ENCODE measurements at places on chromosomes 3 and 15.

DNA sequence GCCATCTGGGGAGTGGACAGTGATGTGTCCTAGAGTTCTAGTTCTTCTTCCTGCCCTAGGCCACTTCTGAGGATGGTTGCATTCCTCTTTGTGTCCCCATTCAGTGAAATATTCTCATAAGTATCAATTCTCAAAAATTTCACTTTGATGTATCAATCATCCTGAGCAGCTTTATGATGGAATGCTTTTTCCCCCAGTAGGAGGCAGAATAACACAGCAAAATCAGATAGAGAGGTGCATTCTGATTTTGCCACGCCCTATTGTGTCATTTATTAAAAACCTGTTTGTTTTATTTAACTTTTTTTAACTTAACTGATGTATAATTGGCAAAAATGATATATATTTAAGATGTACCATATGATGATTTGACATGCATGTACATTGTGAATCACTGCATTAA is 656.0 kb upstream of the GRM7 start:
- no peak for DNase-seq

GRCh38 chr3:32438596-32439344 is 47.1 kb downstream of the CMTM7 start:
- DNase-seq: no peak

- DNase-seq: no peak
Measured at GRCh38 chr15:87461631-87462030, 794.9 kb downstream of the NTRK3 start.

DNA sequence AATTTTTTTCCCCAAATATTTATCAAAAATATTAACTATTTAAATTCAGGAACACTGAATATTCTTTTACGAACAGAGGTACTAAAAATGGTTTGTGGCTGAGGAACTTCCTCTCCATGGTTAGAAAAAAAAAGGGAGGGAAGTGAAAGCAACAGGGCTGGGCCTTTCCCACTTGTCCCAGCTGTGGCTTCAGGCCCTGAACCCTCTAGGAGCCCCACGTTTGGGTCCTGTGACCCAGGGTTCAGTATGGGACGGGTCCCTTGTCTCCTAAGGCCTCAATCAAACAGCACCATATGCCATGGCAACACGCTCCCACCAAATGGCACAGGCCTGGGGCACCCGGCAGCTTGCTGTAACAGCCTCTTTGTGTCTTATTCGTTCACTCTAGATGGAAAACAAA is 32.4 kb downstream of the POC1A start:
- DNase-seq: no peak

Data from esophagus squamous epithelium (tissue), 5 donors.